ENCODE measurements at places on chromosomes 3 and 15.

GRCh38 chr15:31340047-31340446 lies 13.4 kb downstream of the KLF13 start:
- no peak for DNase-seq

DNA sequence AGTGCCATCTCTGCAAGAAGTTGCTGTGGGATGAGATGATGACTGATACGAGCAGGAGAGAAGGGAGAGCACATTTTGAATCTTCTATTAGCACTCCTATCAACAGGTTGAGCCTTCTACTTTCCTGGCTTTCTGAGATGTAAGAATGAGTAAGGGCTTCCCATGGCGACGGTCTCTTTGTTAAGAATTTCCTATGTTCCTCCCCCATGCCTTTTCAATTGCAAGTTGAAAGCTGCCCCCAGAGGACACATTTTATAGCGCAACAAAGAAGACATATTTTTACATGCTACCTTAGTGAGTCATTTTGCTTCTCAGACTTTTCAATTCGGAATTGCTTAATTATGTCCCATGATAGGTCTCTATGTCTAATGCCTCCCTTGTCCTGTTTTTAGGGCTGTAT lies 71.3 kb upstream of the LRTM1 start:
- no peak for DNase-seq

- no peak for DNase-seq
Measured at GRCh38 chr3:128312271-128312670, 154.4 kb downstream of the DNAJB8 start.

DNA sequence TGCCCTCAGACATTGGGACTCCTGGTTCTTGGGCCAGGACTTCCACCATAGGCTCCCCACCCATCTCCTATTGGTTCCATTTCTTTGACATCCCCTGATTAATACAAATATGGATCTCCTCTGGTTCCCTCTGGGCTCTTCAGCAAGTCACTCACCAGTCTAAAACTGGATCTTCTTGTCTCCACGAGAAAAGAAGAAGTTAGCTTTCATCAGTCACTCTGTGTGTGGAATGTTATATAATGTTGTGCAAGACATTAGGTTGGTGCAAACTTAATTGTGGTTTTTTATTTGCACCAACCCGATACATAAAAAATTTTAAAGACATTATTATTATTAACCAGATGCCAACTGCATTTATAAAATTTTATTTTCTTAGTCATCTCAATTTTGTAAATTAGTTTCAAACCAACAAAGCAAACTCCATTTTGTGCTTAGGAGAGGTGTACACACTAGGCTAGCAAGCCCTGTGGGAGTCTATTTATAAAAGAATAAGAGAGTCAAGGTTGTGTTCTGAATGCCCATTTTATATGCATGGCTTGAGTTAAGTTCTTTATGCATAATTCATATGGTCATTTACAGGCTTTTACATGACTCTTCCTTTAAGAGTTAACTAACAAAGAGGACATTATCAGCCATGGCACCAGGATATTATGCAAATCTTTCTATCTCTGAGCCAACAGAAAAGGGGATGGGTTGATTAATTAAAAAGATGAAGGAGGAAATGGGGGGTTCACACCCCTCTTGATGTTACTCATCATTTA lies 35.1 kb upstream of the IL12A start:
- no peak for DNase-seq

GRCh38 chr3:67305922-67306321 lies 307.8 kb downstream of the KBTBD8 start:
- DNase-seq: no peak

- DNase-seq: no peak
Measured at GRCh38 chr3:71125738-71126137, 457.8 kb downstream of the FOXP1 start.

DNA sequence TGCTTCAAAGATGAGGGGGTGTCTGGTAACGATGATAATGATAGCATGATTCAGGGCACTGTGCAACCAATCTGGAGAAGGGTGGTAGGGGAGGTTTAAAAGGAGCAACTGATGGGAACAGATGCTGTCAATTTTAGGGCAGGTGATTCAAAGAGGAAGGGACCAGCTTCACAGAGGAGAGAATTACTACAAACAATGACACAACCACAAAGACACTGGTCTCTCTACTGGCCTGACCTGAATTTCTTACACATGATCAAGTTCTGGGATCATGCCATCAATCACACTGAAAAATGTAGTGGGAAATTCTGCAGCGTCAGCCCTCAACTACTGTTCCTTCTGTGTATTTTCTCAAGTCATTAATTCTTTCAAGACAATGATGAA lies 2.6 kb upstream of the CDV3 start:
- DNase-seq: no peak

- no peak for DNase-seq
Measured at GRCh38 chr15:49044766-49045606, 1.3 kb downstream of the SECISBP2L start.

DNA sequence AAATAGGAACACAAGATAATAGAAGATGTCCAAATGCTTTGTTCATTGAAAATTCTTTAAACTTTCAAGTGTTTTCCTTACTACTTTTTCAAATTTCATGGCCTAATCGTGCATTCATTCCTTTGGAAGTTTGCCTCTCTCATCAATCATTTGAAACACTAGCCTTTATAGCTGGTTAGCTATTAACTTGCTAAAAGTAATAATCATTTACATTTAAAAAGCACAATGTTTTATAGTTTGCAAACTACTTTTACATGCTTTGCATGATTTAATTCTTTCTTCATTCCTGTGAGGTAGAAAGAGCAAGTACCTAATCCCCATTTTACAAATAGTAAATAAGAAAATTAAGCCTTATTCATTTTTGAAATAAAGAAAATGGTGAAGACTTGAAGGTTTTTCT lies 137.4 kb upstream of the SLC7A14 start:
- DNase-seq: no peak

DNA sequence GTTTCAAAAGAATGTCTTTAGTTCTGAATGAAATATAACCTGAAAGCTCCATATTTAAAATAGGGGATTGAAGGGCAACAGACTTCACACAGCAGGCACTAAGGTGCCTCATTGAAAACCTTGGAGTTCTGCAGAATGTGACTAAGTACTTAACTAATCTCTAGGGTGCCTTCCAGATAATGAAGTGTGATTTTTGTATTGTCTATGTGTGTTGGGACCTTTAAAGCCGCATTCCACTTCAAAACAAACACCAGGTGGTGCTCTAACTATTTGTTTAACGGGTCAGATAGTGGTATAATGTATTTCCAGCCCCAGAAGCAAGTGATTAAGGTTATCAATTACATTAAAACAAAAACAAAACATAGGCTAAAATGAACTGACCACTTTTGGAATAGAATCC lies 28.0 kb downstream of the TFG start:
- no peak for DNase-seq

DNA sequence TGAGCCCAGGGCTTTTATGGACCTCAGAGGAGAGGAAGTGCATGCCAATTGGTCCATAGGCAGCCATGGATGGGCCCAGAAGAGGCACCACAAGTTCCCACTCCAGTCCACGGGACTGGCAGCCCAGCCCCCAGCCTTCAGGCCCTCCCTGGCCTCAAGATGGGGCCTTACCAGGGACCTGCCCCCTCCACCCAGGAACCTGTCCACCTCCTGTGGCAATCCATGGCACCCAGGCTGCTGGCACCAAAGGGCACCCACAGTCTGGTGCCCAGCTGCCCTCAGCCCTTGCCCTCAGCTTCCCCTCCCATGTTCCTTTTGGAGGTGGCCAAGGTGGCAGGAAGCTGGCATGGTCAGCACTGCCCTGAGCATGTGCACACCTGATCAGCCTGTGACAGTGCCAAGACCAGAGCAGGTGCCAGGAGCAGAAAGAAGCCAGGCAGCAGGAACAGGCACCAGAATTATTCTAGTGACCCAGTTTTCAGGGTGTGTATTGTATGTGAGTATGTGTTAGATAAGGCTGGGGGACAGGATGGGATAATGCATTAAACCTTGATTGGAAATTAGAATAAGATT lies 415.0 kb downstream of the NTRK3 start:
- no peak for DNase-seq

DNA sequence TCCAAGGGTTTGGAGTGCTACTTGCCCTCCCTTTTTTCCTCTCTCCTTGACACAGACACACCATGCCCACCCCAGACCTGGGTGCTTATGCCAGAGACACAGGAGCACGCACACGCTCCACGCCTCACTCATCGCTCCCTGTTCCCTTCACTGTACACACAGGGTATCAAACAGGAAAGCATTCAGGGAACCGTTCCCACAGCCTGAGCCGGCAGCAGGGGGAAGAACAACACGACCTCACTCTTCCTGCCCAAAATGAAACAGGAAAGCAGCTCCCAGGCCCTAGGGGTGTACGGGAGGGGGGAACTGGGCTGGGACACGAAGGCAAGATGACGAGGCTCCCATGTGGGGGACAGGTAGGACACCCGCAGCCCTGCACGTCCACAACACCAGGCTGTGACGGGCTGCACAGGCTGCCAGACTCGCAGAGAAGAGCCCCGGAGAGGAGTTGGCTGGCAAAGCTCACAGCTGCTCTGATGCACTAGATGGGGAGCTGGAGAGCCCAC lies 11.2 kb downstream of the DLL4 start:
- DNase-seq: no peak

GRCh38 chr15:33242165-33242564 lies 47.7 kb upstream of the FMN1 start:
- no peak for DNase-seq

GRCh38 chr15:33959844-33960548 lies 8.3 kb upstream of the CHRM5 start:
- no peak for DNase-seq

DNA sequence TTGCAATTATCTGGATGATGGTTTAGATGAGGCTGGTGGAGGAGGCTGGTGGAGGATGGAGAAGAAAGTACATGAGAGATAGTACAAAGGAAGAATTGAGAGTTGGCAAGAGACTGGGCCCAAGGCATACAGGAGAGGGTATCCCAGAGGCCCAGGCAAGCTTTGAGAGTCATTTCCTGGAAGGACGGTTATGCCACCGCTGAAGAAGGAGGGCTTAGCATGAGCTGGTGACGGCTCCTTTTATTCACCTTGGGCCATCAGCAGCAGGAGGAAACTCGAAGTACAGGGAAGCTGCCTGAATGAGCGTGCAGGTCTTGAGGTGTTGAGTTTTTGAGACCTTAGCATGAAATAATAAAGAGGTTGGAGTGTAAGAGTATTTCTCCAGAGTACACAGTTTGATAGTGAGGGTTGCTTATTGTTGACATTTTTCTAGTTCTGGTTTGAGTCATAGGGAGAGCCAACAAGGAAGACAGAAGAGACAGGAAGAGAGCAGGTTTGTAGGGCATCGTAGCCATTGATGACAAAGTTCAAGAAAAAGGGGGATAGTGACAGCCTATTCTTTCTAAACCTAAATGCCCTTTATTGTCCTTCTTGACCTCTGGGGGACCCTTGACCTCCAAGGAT lies 13.8 kb downstream of the THSD4 start:
- no peak for DNase-seq

DNA sequence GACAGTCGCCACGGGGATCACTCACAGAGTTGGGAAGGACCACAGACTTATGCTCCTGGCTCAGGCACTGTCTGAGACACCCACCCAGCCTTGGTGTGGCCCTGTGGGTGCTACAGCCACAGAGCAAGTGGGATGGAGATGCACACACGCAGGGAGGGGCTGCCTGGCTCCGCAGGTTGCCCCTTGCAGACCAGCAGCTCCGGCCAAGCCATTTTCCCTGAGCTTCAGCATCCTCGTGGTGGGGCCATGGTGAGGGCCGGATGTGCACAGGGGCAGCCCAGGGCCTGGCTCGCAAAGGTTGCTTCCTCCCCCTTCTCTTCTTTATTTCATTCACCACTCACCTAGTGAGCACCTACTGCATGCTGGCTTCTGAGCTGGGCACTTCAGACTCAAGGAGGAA lies 55.4 kb upstream of the GRIP2 start:
- no peak for DNase-seq

DNA sequence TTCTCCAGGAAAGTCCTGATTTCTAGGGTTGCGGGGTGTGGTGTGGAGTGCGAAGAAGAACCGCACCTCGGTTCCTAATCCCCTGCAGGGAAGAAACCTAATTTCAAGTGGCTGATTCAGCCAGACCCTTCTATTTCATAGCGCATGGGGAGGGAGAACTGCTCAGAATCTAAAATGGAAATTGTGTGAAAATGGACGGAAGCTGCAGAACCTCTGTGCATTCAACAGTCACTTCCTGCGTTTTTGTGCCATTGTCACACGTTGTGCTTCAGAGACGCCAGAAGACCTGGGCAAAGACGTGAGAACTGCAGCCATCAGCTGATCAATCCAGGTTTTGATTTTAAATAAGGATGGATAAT lies 1.2 kb downstream of the SIDT1 start:
- peak; percentile 37 for DNase-seq

DNA sequence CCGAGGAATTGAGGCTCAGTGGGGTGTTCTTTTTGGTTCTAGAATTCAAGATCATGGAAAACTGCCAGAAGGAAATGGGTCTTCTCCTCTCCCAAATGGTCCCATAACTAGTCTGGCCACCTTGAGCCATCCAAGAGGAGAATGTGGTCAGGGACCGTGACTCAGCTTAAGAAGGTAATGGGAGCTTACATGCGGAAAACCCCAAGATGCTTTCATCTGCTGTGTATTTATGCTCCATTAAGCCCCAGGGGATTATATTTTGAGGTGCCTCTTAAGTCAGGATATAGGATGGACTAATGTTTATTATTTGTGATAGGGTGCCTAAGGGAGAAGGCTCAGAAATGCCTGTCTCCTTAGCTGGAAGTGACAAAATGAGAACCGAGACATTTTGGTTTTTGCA lies 39.2 kb upstream of the DLG1 start:
- DNase-seq: no peak

GRCh38 chr3:125032100-125032643 lies 23.6 kb downstream of the HEG1 start:
- no peak for DNase-seq

DNA sequence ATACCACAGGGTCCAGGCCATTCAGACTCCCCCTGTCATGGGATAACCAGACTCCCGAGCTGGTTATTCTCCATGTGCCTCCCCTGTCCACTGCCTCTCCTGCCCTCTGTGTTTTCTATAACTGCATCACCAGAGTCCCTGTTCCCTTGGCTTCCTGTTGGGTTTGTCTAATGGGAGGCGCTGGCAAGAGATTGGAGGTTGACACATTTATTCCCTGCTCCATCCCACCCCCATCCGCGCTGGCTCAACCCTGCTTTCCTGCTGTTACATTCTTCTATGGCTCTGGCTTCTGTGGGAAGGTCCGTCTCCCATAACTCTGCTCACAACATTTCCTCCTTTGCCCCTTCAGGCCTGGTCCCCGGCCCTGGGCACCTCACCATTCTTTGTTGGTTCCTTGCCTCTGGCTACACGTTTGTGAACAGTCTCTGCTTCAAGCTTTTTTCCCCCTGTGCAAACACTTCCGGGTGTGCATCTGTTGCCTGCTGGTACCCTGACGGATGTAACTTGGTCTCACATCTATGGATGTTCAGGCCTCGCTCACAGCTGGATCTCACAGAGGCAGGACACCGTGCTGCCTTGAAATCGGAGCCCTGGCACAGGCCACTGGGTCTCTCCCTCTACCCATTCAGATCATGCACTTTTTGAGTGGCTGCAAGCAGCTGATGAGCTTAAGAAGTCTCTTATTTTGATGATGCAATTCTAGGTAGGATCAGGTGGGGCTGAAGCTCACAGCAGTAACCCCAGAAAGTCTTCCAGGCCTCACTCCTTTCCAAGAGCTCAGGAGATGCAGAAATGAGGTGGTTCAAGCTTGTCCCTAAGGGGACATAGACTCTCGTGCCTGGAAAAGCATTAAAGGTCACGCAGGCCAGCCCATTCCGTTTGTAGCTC lies 68.6 kb upstream of the ATP13A3 start:
- no peak for DNase-seq

All from T-cell (primary cell).